ENCODE measurements at places on chromosomes 16 and 17.
A peak's percentile ranks its signal among the peaks of the same experiment; 100 is the strongest.

DNA sequence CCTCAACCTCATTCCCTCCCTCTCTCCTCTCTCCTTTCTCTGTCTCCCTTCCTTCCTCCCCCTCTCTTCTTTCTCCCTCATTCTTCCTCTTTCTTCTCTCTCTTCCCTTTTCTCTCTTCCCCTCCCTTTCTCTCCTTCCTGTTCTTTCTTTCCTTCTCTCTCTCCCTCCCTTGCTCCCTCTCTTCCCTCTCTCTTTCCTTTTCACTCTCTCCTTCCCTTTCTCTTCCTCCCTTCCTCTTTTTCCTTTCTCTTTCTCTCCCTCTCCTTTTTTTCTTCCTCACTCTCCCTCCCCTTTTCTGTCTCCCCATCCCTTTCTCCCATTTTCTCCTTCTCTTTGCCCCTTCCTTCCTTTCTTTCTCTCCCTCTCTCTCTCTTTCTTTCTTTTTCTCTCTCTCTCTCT lies 7.9 kb upstream of the ELAC2 start:
- DNase-seq = no peak

GRCh38 chr16:79792664-79793351 lies 192.3 kb upstream of the MAF start:
- DNase-seq = no peak

DNA sequence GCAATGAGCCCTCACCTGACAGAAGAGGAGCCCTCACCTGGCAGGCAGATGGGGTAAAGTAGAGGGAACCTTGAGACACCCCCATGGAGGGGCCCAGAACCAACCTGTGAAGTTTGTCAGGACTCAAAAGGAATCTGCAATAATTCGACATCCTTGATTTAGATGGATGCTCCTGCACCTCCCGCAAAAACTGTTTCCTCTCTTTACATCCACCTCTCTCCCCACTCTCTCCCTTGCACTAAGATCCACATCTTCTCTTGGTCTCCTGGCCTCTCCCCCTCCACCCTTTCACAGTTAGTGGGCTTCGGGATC lies 34.9 kb upstream of the RBFOX3 start:
- DNase-seq = no peak

DNA sequence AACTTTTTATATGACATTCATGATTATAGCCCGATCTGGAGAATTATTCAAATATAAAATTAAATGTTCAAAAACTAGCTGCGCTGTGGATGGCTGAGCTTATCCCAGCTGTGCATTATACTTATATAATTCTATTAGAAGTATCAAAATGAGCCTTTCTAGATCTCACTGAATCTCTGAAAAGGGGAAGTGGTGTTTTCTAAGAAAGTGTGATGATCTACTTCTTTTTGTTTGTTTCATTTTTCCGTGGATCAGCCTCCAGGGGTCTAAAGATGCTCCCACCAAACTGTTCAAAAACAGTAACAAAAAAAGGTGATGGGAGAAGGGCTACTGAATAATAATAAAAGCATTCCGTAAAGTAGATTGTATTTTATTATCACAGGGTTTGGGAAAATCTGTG lies 411.3 kb upstream of the PSMD7 start:
- DNase-seq = no peak

GRCh38 chr17:45700171-45701090 lies 83.7 kb upstream of the CRHR1 start:
- DNase-seq = no peak

DNA sequence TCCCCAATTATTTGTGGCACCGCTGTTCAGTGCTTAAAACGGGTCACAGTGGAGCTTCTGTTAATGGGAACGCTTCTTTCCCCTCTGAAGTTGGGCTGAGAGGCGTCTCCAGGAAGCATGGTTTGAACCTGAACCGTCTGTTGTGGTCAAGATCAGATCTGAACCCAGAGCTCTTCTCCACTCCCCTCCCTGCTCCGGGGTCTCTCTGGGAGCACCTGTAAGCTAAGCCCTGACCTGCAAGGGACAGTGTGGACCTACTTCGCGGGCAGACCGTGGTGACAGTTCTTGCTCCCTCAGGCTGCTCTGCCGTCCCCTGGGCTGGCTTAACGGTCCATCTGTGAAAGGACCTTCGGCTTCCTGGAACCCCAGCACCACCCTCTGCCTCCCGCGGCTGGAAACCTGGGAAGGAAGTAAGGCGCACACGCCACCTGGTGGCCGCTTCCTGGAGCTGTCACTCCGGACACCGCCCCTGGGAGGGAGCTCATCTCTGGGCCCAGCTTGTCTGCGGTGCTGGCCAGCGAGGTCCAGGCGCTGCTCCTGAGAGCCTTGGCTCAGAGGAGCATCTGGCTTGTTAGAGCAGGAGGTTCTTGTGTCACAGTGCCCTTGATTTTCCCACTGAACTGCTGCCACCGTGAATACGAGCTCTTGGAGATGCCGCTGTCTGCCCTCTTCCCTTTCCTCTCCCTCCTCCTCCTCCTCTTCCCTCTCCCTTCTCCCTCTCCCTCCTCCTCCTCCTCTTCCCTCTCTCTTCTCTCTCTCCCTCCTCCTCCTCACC lies 518.5 kb upstream of the EEF2KMT start:
- peak; percentile 31 for DNase-seq

DNA sequence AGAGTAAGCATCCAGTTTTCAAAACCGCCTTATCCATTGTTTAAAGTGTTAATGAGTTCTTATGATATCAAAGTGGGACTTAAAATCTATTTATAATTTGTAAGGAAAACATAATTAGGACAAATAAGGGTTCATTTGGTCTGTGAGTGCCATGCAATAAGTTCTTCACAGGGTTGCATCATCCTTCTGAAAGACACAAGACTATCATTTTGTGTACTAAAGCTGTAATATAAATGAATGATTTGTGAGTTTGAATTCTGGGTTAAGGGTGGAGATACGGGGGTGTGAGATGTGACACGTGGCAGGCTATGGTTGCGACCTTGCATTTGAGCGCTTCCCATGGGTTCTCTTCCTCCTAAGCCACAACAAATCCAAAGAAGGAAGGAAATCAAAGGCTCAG lies 6.8 kb downstream of the GAN start:
- DNase-seq = no peak

- no peak for DNase-seq
Observed at GRCh38 chr17:14805348-14805747, 459.8 kb downstream of the PMP22 start.

DNA sequence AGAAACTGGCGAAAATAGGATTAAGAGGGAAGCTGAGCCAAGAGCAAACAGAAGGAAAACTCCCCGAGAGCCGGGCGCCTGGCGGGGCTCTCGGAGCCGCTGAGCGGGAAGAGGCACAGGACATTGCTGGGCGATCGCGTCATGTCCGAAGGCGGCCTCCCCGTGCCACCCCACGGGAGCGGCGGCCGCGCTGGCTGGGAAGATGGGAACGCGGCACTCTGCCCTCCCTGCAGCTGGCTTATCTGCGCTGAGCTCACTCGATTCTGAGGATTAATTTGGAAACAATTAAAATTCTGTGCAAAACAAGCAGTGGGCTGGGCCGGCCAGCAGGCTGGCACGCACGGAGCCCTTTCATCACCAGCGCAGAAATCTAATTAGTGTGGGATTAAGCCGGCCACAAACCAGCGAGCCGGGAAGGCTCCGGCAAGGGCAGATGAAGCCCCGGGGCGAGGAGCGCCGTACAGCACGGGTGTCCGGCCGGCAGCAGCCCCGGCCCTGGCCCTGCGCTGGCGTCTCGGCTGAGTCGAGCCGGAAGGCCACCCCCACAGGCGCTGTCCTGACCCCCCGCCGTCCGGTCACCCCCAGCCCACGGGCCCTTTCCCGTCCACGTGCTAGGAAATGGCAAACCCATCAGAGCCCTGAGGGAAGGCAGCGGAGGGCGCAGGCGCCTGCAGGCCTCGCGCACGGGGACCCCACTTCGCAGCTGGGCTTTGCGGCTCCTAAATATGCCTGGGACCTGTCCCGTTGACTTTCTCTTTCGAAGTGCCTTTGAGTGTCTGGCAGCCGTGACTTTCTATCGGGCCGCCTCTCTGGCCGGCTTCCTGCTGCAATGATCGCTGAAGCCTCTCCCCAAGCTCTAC lies 37.9 kb downstream of the SOX8 start:
- no peak for DNase-seq

DNA sequence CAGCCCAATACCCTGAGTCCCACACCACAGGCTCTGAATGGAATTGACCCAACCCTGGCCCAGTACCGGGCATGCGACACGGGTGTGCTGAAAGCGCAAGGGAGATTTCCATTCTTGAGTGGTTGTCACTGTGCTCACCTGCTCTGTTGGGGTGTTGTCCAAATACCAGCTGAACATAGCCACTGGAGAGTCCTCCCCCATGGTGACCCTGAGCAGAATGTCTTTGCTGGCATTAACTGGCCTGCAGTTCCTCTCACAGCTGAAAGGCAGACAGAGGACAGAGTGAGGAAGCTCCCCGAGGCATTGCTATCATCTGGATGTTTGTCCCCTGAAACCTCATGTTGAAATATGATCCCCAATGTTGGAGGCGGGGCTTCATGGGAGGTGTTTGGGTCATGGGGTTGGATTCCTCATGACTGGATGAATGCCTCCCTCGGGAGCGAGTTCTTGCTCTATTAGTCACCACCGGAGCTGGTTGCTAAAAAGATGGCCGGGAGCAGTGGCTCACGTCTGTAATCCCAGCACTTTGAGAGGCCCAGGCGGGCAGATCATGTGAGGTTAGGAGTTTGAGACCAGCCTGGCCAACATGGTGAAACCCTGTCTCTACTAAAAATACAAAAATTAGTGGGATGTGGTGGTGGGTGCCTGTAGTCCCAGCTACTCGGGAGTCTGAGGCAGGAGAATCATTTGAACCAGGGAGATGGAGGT lies 57.3 kb upstream of the BCO1 start:
- DNase-seq = no peak

GRCh38 chr17:71032746-71033273 lies 863.5 kb downstream of the KCNJ2 start:
- DNase-seq = no peak

GRCh38 chr17:29918922-29919856 lies 10.8 kb downstream of the SSH2 start:
- no peak for DNase-seq

DNA sequence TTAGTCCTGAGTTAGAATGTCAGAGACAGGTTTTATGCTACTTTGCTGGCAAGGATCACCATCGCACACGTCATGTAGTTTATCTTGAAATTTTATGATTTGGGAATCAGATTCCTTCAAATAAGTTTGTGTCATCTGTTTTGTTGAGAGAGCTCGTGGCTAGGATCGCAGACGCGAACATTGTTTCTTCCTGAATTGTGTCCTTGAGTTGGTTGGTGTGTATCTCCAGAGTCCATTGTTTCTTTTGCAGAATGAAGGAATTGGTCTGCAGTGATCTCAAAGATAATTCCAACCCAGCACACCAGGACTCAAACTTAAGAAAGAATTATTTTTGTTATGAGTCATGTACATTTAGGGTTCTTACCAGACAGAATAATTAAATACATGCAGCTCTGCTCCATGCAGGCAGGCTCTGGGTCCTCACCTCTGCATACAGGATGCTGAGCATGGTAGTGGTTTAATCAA lies 51.6 kb downstream of the PRKCA start:
- no peak for DNase-seq

DNA sequence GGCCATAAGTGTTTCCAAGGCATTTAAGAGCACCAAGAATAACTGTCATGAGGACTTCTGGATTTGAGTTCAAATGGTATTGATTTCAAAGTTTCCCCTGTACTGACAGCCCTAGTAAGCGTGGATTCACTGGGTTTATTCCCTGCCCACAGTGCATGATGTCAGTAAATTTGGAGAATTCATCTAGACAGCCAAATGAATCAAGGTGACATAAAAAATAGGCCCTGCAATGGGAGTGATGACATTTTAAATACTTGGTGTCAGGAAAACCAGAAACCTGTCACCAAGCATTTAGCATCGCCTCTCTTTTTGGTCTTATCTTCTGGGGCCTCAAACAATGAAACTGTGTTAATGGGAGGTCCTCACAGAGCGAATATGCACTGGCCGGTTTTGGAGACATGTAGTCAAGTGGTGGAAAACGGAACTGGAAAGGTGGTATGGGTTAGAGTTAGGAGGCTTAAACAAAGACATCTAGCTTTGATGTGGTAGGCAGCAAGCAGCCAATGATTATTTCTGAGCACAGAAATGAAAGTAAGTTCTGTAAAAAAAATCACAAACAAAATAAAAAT lies 29.1 kb downstream of the COG4 start:
- DNase-seq = no peak

DNA sequence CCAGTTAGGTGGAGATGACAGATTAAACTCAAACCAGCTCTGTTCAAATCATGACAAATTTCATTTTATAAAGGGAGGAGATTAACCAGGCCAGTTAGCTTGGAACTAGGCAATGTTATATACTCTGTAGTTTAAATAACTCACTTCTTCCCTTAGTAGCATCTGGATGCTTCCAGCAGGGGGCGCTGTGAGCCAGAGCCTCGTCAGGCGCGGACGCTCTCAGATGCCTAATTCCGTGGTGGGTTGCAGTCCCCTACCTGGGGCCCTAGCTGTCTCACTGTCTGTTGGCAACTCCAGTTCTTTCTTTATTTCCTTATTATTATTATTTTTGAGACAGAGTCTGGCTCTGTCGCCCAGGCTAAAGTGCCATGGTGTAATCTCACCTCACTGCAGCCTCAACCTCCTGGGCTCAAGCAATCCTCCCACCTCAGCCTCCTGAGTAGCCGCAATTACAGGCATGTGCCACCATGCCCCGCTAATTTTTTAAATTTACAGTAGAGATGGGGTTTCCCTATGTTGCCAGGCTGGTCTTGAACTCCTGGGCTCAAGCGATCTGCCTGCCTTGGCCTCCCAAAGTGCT lies 17.3 kb upstream of the WFDC1 start:
- DNase-seq = peak; percentile 54

DNA sequence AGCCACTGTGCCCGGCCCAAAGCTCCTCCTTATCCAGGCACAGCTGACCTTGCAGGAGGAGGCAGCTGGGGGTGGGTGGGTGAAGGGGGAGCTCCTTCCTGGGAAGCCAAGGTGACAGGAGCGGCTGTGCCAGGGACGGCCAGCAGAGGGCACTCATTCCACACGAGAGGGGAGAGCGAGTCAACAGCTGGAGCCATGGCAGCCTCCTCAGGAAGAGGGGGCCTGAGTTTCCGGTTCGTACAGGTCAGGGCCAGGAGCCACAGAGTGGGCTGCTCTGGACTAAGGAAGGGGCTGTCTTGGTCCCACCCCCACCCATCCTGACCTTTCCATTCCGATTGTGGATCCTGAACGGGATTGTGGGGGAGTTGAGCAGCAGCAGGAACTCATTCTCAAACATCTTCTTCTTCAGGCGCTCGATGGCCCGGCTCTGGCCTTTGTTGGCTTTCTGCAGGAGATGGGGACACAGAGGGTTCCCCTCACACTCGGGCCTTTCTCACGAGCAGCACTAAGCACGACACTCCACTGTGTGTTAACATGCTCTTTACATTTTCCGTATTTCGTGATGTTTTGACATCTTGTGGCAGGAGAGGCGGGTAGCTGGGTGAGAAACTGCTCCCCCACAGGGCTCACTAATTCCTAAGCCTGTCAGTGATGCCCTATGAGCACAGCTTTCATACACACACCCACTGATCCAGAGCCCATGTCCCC lies 61.6 kb downstream of the TIMM22 start:
- DNase-seq = peak; percentile 18

GRCh38 chr17:68512960-68513474 lies 787 bp downstream of the PRKAR1A start:
- DNase-seq = peak; percentile 39
